Type B pancreatic cell (in vitro differentiated cells): ENCODE measurements at places on chromosomes 5 and 9. TPM values are rescaled to one million over a fixed set of nuclear protein-coding genes. Genes with fewer than 3 reads are reported as not detected.

The FBXL7 gene
- total RNA-seq: 3.8 and 21.3 TPM in 2 replicates

The TMEM174 gene
- not detected in 2 replicates for total RNA-seq

GRCh38 chr5:24642022-24642421 is 2.8 kb downstream of the CDH10 start:
- peaks cover 33% of the 10 kb centered on the region for H3K4me1 ChIP-seq
- no peaks in the 10 kb centered on the region for H3K36me3 ChIP-seq
- DNase-seq: no peak
- no peak overlapping the region for H3K27ac ChIP-seq

GRCh38 chr9:134051319-134051718 is 16.5 kb downstream of the BRD3 start:
- H3K36me3 ChIP-seq: no peaks in the 10 kb centered on the region
- H3K4me1 ChIP-seq: no peaks in the 10 kb centered on the region
- DNase-seq: no peak
- H3K4me3 ChIP-seq: no peak overlapping the region
- no peak overlapping the region for H3K27ac ChIP-seq

The FOXD4L6 gene
- total RNA-seq: 0.14 and 0.17 TPM in 2 replicates
